ENCODE measurements at places on chromosomes 1 and 21.

DNA sequence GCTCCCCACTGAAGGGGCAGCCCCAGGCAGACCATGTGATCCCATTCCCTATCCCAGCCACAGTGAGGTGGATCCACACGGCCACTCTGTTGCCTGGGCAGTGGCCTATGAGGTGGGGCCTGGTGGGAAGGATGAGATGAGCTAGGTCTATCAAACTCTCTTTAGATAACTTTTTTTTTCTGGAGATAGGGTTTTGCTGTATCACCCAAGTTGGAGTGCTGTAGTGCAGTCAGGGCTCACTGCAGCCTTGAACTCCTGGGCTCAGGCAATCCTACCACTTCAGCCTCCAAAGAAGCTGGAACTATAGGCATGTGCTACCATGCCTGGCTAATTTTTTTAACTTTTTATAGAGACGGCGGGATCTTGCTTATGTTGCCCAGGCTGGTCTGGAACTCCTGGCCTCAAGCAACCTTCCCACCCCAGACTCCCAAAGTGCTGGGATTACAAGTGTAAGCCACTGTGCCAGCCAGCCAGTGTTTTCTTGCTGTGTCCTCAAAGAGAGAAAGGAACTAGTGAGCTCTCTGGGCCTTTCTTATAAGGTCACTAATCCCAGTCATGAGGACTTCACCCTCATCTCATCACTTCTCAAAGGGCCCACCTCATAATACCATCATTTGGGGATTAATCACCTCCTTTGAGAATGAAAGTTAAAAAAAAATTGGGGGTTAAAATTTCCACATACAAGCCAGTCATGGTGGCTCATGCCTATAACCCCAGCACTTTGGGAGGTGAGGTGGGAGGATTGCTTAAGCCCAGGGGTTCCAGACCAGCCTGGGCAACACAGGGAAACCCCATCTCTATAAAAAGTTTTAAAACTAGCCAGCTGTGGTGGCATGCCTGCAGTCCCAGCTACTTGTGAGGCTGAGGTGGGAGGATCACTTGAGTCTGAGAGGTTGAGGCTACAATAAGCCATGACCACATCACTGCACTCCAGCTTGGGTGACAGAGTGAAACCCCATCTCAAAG lies 36.6 kb downstream of the H3-3A start:
- DNase-seq: no peak

GRCh38 chr1:222754366-222755139 lies 17.6 kb downstream of the FAM177B start:
- no peak for DNase-seq

DNA sequence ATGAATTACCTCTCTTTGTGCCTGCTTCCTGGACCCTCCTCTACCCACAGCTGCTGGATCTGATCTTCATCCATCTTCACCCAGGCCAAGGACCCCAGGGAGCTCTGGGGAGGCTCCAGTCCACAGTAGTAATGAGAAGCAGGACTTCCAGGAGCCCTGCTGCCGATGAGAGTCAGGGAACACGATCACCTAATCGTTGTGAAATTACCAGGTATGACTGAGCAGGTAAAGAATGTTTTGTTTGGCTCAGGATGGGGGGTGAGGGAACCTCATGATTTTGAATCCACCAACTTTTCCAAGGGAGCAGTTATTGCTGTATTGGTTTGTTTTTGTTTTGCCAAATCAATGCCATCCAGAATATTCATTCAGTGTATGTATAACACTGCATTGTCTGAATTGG lies 454.0 kb downstream of the PLPP3 start:
- DNase-seq: no peak

GRCh38 chr1:5828308-5828935 lies 163.8 kb downstream of the NPHP4 start:
- DNase-seq: no peak

GRCh38 chr1:44806704-44807363 lies at the start of gene DYNLT4:
Gene DYNLT4, minus strand, starts transcription at chr1:44807351. Its CDS starts 683 bp downstream, at chr1:44806668.
- DNase-seq: no peak

Data from NCI-H1930 (cell line).